GM23338 (cell line): ENCODE measurements at places on chromosomes 4 and X.

DNA sequence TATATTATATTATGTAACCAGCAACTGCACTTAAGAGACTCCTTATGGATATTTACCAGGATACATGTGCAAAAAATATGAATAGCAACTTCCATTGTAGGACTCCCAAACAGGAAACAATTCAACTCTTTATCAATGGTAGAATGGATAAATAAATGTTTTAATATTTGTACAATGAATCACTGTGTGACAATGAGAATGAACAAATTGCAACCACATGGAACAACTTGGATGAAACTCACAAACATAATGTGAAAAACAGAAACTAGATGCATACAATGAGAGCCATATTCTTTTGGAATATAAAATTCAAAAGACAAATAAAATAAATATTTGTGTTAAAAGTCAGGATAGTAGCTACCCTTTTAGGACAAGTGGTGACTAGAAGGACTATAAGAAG is 1015.7 kb downstream of the TECRL start:
- no peak for DNase-seq

DNA sequence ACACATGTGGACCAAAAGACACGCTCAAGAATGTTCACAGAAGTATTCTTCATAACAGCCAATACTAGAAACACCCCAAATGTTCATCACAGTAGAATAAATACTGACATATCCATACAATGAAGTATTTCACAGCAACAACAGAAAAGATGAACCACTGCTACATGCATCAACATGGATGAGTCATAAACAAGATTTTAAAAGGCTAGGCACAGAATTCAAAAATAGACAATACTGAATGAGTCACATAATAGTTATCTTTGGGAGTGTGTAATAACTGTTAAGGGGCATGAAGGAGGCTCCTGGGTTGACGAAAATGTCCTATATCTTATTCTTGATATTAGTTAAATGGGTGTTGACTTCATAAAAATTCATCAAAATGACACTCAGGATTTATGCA is 43.5 kb downstream of the CLOCK start:
- DNase-seq = no peak

DNA sequence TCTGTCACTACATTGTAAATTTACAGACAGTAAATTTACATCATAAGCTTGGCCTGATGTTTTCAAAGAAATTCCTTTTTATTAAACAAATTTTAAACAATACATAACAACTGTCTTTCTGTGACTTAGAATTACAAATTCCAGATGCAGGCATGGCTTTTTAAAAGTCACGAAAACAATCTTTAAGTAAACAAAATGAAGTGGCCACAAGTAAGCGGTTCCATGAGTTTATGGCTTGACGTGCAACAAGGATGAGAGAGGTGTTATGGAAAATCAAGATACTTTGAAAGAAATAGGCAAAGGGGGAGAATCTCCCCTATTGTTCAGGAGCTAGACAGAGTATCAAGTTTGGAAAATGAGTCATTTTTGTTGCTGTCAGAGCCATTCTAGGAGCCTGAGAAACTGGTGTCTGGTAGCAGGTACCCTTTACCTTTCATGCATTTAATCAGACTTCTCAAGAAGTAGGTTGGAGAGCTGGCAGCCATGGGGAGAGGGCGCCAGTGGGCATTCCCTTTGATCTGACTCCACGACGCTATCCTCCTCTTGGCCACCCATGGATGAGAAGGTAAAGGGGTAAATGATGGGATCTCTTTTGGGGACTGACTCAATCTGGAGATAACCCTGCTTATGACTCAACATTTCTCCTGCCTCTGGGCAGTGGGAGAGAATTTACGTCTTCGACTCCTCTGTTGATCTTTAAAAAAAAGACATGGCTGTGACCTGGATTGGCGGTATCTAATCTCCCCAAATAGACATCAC is 217.2 kb downstream of the SPRY1 start:
- no peak for DNase-seq

- DNase-seq = peak; percentile 69
Observed at GRCh38 chr4:15001248-15001868, 923 bp upstream of the CPEB2 start.

DNA sequence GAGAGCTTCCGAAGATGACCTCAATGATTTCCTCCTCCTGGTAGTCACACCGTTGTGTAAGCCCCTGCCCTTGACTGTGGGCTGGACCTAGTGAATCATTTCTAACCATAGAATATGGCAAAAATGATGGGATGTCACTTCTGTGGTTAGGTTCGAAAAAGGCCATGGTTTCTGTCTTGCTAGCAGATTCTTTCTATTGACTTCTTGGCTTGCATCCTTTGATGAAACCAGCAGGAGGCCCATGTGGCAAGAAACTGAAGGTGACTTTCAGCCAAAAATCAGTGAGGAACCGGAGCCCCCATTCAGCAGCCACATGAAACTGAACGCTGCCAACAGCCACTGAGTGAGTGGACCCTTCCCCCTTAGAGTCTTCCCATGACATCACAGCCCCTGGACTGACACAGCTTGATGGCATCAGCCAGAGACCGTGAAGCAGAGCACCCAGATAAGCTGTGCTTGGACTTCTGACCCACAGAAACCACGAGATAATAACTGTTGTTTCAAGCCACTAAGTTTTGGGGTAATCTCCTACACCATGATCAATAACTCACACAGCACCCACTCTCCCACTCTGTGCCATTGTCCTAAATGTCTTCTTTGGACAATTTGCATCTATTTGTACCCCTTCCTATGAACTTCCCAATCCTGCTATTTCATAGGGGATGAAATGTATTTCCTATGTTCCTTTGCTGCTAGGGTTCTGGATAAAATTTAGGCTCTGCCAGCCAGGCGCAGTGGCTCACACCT is 148.0 kb upstream of the STX18 start:
- DNase-seq = no peak

- peak; percentile 43 for DNase-seq
Observed at GRCh38 chrX:111511477-111511876, at the start of gene SERTM2. Gene SERTM2 (plus strand): TSS chrX:111511645. CDS start chrX:111518858, 7,213 bp downstream.

DNA sequence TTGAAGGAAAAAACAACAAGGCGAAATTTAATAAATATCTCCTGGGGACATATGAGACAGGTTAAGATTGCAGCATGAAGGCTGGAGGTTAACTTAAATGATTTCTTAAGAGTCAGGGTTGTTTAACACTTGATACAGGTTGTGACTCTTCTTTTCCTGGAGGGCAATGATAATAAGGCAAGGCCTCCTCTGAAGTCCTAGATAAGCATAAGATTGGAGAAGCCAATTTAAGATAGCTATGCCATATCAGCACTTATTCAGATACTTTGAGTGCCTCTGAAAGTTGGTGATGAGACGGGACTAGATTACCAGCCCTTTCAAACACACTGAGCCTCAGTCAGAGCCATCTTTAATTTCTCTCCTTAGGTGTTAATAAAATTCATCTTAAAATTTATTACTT is 350.8 kb downstream of the FBXO8 start:
- no peak for DNase-seq

DNA sequence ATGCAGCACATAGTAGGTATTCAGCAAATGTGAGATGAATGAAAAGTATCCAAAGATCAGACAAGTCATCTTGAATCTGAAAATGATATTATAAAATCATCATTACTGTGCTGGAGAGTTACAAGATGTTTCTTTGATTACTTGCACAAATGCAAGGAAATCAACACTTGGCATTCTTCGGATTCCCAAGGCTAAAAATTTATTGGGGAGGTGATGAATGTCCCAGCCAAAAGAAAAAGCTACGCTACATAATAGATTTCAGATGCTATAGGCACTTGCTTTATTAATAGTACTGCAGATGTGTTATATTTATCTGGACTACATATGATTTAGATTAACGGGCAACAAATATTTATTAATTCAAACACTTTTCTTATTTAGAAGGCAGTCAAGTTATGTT is 286.7 kb upstream of the TENM3 start:
- DNase-seq = peak; percentile 6

GRCh38 chr4:110472583-110473329 is 3.2 kb upstream of the ENPEP start:
- peak; percentile 93 for DNase-seq

DNA sequence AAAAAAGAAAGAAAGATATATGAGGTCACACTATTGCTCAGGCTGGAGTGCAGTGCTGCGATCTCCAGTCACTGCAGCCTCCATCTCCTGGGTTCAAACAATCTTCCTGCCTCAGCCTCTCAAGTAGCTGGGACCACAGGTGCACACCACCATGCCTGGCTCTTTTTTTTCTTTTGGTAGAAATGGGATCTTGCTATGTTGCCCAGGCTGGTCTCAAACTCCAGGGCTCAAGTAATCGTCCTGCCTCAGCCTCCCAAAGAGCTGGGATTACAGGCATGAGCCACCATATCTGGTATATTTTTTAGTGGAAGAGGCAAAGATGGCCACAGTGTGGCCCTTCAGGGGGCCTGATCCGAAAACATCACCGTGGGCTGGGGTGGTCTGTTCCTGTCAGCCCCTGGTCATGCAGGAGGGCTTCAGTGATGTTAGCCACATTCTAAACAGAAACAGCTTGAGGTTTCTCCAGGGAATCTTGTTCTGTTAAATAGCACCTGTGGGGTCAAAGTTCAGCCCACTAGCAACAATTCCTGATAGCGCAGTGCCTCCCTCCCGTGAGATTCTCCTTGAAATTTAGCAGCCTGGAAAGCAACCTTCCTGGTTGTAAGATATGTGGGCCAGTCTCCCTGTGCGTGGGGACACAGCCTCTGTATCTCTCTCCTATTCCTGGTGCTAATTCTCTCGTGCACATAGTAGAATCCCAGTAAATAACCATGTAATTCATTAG is 7.3 kb upstream of the DHRSX start:
- no peak for DNase-seq

DNA sequence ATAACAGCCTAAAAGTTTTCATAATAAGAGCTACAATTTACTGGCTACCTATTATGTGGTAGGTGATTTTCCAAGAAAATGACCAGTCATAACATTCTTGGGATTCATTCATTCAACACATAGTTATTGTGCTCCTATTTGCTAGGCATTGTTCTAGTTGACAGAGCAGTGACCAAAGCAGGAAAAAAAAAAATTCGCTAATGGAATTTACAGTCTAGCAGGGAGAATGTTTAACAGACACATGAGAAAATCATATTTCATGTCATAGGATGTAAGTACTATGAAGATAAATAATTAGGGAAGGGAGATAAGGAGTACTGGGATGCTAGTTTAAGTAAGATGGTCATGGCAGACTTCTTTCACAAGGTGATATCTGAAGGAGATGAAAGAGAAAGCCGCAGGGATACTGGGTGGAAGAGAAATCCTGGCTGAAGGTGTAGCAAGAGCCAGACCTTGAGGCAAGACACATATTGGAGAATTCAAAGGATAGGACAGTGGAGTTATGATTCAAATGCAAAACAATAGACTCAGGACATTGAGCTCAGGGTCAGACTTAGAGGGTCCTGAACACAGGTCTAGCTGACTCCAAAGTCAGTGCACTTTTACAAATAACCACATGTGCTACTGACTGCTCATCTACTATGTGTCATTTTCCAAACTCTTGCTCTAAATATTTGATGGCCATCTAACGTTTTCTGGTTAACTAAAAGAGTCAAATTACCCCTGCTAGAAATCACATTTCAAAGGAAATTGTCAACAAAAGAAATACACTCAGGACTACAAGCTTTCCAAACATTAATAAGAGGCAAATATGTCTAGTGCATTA is 20.4 kb downstream of the SPCS3 start:
- DNase-seq = no peak

DNA sequence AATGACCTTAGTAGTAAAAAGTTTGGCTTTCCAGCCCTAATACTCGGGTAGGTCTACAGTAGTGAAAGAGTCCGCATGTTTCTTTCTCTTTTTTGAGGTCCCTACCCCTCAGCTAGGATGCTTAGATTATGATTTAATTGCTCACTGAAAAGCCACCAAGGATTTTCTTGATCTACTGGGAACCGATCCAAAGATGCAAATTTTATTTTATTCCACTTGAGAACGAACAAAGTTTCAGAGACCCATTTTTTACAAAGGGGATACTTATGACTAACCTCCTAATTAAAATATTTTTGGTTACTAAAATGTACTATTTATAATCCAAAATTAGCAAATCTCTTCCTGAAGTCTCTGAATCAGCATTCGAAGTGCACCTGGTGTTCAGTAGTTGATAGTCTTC is 14.3 kb upstream of the PDHA2 start:
- DNase-seq = no peak

DNA sequence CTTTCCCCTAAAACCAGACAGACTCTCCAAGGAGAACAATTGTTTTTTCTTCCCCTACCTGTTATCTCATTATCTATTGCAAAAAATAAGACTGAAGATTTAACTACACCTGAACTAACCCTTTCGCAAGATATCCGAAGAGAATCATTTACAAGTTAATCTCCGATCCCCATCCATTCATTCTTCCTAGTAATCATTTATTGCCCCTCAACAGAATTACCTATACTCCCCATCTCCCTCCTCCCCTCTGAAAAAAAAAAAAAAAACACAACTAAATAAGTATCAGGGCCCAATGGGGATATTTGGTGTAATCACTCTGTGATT is 28.9 kb upstream of the AP1S2 start:
- DNase-seq = no peak

- DNase-seq = no peak
Observed at GRCh38 chr4:36841583-36842326, 402.8 kb upstream of the NWD2 start.

DNA sequence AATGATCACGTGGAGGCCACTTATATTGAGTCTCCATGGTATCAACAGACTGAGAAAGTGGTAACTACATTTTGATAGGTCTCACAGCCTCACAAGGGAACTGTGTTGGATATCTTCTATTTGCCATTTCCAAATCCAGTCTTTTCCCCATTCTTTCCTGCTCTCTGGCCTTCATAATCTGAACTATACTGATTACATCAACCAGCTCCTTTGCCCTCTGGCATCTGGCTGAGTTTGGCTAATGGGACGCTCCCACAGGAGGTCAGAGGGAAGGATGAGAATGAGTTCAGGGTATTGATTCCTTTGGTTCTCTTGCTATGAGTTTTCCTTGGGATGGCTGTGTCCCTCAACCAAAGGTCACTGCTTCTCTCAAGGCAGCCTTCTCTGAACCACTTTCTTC is 152.6 kb downstream of the RTL9 start:
- DNase-seq = no peak

- DNase-seq = no peak
Observed at GRCh38 chr4:24103434-24104157, 213.7 kb upstream of the PPARGC1A start.

GRCh38 chr4:158610790-158611189 is 60.9 kb downstream of the C4orf46 start:
- DNase-seq = no peak

DNA sequence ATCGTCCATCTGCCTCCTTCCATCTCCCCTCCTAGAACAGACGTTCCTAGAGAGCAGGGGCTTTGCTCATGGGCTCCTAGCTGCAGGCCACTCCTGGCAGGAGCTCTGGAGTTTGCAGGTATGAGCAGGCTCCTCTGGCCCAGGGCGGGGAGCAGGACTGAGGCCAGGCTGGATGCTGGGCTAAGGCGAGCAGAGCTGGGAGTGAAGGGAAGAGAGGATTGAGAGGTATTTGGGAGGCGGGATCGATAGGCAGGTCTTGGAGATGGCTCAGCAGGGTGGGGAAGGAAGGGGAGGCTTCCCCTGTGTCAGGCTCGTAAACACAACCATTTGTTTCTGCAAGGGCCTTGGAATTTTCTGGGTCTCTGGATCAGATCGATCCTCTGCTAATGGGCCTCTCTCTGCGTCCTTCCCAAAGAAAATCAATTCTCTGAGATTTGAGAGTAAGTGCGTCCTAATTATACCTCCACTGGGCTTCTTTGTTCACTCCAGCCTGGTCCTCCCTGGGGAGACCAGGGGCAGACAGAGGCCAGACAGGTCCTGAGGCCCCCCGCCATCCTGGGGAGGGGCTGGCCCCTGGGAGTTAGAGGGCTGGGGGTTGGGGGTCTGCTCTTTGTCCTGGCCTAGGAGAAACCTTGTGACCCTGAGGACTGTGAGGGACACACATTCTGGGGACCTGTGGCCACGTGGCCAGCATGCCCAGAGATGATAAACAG is 94.8 kb upstream of the PSAPL1 start:
- peak; percentile 27 for DNase-seq
